ENCODE measurements at places on chromosomes 3 and 15. TPM values are rescaled to one million over a fixed set of nuclear protein-coding genes. Genes with fewer than 3 reads are reported as not detected.

The CFAP161 gene
- not detected for total RNA-seq

The CHRM5 gene
- not detected for total RNA-seq

GRCh38 chr15:25242957-25243799, 195.6 kb downstream of the UBE3A start:
- peak; percentile 26 for DNase-seq

DNA sequence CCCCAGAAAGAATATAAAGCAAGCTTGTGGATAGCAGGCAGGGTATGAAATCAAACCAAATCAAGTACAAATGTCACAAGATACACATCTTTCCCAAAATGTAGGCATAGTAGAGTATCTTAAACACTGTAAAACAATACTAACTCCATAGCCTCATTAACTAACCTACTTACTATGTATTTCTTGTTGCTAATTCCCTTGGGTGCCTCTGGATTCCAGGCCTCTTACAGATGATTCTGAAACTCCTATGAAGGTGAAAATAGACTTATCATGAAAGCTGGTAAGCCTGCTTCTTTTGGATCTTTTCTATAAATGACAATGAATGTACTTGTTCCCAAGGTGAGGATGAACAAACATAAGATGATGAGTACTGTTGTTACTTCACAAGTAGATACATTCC, 93.8 kb downstream of the FRMD5 start:
- no peak for DNase-seq

- no peak for DNase-seq
Observed at GRCh38 chr3:186526256-186526606, 17.9 kb downstream of the CRYGS start.

DNA sequence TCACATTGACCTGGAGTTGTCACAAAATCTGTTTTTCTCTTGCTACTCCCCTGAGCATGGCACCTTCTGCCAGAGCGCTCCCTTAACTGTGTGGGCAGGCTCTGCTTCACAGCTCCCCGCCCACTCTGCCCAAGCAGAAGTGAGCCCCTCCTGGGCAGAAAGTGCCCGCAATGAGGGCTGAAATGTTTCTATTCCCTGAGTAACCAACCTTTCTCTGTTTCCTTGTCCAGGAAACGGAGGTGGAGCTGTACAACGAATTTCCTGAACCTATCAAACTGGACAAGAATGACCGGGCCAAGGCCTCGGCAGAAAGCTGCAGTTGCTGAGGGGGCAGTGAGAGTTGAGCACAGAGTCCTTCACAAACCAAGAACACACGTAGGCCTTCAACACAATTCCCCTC, 66.3 kb upstream of the ACAD9 start:
- no peak for DNase-seq

DNA sequence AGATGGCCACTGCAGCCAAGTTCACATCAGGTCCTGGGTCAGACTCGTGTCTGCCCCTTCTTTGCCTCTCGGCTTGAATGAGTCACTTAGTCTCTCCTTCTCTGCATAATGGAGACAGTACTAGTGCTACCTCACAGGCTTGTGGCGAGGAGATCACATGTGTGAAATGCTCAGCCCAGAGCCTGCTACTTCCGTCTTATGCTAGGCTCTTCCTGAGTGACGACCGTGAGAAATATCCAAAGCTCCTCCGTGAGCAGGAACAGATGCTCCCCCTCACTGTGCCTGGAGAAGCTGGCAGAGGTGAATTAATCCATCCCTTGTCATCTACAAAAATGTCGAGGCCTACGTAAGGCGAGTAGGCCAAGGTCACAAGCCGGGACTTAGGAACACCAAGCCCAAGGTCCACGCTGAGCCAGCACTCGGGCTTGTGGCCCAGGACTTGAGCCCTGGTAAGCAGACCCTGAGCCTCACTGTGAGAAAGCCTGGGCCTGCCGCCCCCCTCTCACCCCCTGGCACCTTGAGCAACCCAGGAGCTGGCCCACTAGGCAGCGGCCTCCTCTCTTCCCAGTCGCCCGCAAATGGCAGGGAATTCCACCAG, 17.9 kb downstream of the PAK6 start:
- DNase-seq = no peak

GRCh38 chr3:31055757-31056156, 161.3 kb upstream of the GADL1 start:
- no peak for DNase-seq

Data from activated naive CD4-positive, alpha-beta T cell treated with anti-CD3 and anti-CD28 coated beads, Interleukin-2, amount 50 U/mL, for 72 hours (primary cell).